Stimulated activated CD4-positive, alpha-beta T cell treated with anti-CD3 and anti-CD28 coated beads, Interleukin-1b, Interleukin-23, amount 100 ng/mL, for 1 hour (primary cell): ENCODE measurements at places on chromosomes 2 and 18.

DNA sequence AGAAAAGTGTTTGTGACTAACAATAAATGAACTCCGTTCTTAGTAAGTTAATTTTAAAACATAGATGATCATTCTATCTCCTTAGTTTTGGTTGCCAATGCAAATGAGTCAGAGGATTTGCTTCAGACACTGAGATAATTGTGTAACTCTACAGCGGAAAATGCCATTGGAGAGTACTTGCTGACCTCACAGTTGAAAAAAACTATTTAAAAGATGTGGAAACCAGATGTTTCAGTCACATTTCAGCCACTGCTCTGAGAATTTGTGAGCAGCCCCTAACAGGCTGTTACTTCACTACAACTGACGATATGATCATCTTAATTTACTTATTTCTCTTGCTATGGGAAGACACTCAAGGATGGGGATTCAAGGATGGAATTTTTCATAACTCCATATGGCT lies at the start of gene TNFAIP6:
TNFAIP6 (plus strand) TSS at position 234 of the 400 bp plus-strand sequence; CDS start at position 309, 75 bp downstream.
- DNase-seq: no peak

- no peak for DNase-seq
Observed at GRCh38 chr2:71611247-71611646, 157.9 kb downstream of the DYSF start.

DNA sequence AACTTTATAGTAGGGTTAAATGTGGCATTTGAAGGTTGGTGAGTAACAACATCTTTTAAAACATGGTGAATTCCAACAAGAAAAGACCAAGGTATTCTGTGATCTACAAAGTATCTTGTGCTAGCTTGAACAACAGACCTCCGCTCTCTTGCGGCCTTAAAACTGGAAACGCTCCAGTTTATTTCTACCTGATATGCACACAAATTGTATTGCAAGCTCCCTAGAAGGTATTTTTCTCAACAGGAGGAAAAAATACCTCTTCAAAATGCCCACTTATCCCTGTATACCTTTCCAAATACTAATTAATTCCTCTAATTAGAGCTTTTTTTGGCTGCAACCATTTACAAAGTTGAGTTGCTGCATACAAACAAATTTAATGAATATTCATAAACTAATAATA lies 69.5 kb downstream of the KCNH7 start:
- no peak for DNase-seq

GRCh38 chr18:45978084-45978483 lies 11.0 kb upstream of the EPG5 start:
- DNase-seq: no peak

DNA sequence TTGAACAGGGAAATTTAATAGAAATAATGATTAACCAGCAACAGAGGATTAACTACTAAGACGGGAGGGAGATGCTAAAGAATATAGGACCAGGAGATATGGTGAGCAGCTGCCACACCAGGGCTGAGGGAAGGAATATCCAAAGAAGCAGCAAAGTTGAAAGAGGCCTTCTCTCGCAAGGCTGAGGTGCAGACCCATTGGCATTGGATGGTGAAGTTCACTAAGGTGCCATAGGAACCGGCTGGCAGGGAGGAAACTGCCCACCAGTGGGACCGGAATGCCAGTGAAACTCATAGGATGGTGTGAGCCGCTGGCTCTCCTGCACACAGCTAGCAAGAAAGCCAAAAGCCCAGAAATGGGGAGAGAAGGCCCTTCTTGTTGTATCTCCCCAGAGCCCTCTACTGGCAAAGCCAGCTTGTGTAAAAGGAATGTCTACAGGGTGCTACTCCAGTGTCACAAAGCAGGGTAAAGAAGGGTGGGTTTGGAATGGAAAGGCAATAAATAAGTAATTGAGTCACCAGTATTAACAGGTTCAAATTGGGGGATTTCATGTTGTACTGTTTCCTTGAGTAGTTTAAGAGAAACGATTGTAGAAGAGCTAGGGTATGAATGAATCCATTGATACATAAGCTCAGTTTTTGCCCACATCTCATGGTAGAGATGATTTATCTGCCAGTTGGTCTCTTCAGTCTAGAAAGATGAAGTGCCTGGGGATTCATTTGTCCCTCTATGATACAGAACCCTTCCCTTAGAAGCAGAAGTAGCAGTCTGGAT lies 36.0 kb downstream of the FARP2 start:
- no peak for DNase-seq

- DNase-seq: no peak
Observed at GRCh38 chr18:33844232-33844631, 266.2 kb downstream of the ASXL3 start.

DNA sequence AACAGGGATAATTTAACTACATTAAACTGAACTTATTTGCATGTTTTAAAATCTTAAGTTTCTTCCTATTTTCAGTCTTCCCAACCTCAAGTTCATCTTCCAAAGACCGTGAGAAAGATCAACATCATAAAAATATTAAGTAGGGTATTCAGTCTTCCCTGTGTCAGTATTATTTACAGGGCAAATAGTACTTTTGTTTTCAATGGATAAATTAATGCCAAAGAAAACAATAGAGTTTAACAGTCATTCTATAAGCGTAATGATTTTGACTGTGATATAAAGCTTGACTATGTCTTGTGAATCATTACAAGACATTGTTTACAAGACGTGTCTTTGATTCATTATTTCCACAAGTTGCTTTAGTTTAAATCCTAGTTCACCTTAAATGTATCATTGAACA lies 48.0 kb upstream of the NRXN1 start:
- DNase-seq: no peak
